Jurkat, Clone E6-1 (cell line): ENCODE measurements at places on chromosomes 4 and X.

DNA sequence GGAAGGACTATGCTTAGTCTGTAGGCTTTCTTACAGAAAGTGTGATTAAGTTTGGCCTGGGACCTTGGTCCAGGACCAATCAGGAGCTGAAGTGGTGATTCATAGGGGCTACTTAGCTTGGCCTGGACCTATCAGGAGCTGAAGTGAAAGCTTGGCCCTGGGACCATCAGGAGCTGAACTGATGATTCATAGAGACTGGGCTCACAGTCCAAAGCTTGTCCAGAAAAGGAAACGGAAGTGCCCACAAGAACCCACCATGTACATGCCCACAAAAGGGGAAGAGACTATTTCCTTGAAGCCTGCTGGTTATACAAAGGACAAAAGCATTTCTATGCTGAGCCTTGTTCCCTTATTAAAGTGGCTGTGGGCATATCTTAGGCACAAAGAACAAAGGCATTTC, 12.6 kb downstream of the TENT5D start:
- no peak for DNase-seq

DNA sequence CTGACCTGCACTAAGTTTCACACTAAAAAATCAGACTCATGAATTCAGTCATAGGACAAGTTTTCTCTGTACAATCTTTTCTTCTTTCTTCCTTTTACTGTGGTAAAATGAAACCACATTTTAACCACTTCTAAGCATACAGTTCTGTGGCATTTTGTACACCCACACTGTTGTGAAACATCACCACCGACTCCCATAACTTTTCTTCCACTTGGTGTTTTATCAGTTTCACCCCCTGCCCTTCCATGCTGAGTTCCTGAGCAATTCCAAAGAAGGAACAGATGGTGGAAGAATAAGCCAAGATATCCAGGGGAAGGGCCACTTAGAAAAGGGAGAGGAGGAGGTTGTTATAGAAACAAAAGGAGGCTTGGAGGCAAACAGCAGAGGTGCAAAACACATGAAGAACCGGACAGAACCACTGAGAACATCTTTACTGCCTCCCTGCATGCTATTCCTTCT, 22.6 kb downstream of the SLC25A4 start:
- peak; percentile 89 for DNase-seq

GRCh38 chrX:13664020-13664419, 11.1 kb downstream of the TCEANC start:
- DNase-seq = no peak

GRCh38 chr4:155999725-156000124, 46.1 kb upstream of the CTSO start:
- no peak for DNase-seq

GRCh38 chr4:184583738-184584502, 65.3 kb downstream of the CASP3 start:
- DNase-seq = no peak

DNA sequence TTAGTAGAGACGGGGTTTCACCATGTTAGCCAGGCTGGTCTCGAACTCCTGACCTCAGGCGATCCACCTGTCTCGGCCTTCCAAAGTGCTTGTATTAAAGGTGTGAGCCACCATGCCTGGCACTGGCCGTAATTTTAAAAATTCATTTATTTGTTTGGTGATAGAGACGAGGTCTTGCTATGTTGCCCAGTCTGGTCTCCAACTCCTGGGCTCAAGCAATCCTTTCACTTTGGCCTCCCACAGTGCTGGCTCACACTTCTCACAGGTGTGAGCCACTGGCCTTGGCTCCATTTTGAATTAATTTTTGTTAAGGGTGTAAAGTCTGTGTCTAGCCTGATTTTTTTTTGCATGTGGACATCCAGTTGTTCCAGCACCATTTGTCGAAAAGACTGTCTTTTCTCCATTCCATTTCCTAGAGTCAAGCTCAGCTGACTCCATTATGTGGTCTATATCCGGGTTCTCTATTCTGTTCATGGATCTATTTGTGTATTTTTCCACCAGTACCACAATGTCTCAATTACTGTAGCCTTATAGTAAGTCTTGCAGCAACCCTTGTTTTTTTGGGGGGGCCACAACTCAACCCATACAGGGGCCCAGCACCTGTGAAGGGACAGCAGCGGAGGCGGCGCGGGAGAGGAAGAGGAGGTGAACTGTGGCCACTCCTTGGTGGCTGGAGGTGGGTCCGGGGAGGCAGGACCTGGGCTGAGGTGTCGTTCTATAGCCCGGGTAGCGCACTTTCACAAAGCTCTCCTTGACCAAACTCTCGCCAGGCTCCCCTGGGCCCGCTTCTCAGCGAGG, 1.5 kb upstream of the NSD2 start:
- DNase-seq = no peak

- no peak for DNase-seq
Measured at GRCh38 chrX:22171287-22172060, 101.2 kb upstream of the CBLL2 start.

DNA sequence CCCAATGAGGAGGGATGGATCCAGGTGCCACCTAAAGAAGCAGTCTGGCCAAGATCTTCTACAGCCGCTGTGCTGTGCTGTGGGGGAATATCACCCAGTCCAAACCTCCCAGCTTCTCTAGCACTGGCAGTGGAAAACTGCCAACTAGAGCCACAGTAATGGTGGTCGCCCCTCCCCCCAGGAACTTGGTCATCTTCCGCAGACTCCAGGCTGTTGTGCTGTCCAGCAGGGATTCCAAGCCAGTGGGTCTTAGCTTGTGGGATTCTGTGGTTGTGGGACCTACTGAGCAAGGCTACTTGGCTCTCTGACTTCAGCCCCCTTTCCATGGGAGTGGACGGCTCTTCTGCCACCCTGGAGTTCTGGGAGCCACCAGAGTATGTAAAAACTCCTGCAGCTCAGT, 18.2 kb downstream of the GPRASP1 start:
- DNase-seq = no peak

DNA sequence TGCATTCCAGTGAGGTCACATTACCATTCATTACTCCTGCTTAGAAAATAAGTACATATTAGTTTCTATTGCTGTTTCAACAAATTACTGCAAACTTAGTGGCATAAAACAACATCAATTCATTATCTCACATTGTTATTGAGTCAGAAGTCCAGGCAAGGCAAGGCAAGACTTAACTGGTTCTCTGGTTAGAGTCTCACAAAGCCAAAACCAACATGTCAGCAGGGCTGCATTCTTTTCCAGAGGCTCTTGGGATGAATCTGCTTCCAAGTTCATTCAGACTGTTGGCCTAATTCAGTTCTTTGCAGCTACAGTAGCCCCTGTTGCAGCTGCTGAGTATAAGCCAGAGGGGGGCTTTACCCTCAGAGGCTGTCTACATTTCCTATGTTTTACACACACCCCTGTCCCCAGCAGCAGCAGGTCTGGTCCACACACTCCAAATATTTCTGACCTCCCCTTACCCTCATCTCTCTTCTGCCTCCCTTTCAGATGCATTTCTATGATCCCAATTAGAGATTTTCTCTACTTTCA, 892.1 kb upstream of the EPHA5 start:
- DNase-seq = no peak
